ENCODE measurements at places on chromosomes 6 and 20.

- DNase-seq: no peak
Observed at GRCh38 chr6:50124572-50124971, 74.8 kb upstream of the DEFB112 start.

DNA sequence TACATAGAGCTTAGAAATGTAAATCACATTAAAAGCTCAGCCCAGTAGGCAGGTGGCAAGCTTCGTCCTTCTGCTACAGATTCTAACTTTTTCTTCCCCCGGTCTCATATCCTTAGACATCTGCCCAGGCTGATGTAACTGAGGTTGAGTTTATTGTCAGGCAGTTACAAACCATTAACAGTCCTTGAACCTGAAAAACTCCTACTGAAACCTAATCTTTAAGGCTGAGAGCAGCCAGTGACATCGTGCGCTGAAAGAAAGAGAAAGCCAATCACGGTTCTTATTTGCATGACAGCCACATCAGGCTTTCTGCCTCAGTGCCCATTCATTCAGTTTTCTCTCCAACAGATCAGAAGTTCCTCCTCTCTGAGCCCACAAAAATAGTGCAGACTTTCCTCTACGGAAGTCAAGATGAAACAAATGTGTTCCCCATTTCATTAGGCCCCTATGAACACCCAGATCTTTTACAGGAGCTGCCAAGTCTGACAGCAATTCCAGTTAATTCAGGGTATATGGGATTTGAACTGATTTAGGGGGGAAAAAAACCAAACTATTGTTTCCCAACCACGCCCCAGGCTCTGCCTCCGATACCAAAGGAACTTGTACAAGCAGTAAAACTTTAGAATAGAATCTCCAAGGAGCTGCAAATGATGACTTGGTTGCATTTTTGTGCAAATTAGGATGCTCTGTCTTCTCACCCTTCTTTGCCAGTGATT lies at the start of gene NHSL1:
Gene NHSL1, minus strand, starts transcription at position 192 of the 716 bp plus-strand sequence. CDS start 204 bp downstream, outside the sequence.
- DNase-seq: no peak

- no peak for DNase-seq
Observed at GRCh38 chr20:23107466-23107865, 21.3 kb upstream of the CD93 start.

- DNase-seq: no peak
Observed at GRCh38 chr6:64034291-64034690, 398.7 kb downstream of the PHF3 start.

- no peak for DNase-seq
Observed at GRCh38 chr6:84657025-84657424, 107.4 kb downstream of the TBX18 start.

All from stimulated activated CD4-positive, alpha-beta T cell treated with anti-CD3 and anti-CD28 coated beads, Interleukin-2, amount 100 ng/mL, for 48 hours (primary cell).